ENCODE measurements at places on chromosomes 5 and 9.

DNA sequence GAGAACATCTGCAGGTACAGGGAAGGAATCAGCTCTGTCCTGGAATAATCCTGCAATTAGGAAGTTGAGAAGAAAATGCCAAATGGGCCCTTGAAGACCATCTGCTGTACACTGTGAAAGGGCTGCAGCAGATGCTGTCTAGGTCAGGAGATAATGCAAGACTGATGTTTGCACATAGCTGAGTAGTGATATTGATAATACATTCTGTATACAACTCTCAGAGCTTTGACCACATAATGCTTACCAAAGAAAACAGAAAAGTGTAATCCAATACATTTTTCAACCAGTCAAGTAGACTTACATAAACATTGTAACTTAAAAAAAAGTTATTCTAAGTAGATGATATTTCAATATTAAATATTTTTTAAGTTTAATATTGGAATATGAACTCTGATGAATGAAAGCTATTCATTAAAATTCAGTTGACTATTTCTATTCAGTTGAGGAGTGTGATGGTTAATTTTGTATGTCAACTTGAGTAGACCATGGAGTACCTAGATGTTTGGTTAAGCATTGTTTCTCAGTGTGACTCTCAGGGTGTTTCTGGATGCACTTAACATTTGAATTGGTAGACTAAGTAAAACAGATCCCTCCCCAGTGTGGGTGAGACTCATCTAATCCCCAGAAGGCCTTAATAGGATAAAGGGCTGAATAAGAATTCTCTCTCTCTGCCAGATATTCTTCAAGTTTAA lies 380.1 kb upstream of the PRR16 start:
- no peak for DNase-seq

DNA sequence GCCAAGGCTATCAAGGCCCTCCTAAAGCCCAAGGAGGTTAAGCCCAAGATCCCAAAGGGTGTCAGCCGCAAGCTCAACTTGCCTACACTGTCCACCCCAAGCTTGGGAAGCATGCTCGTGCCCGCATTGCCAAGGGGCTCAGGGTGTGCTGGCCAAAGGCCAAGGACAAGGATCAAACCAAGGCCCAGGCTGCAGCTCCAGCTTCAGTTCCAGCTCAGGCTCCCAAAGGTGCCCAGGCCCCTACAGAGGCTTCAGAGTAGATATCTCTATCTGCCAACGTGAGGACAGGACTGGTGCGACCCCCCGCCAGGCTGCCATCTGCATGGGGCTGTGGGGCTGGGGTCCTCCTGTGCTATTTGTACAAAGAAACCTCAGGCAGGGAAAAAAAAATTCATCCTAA lies 3.3 kb downstream of the HOMER1 start:
- DNase-seq: no peak

- DNase-seq: no peak
Observed at GRCh38 chr9:137163365-137163715, 6.5 kb downstream of the LRRC26 start.

DNA sequence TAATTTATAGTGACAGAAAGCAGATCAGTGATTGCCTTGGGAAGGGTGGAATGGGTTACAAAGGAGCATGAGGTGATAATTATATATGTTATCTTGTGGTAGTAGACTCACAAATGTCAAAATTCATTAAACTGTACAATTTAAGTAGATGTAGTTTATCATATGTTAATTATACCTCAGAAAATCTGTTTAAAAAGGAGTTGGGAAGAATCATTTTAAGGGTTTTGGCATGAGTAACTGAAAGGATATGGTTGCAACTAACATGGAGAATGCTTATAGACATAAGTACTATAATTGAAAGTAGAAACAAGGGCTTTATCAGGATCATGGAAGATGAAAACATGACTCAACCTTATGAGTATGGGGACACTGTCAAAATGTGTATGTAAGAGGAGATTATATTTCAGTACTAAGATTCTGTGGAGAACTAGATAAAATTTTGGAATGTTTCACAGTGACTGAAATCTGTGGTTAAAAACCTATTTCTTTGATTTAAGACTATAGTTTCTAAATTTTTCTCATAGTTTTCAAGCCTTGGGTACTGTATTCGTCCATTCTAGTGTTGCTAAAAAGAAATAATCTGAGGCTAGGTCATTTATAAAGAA lies 73.3 kb downstream of the FCHO2 start:
- DNase-seq: no peak

DNA sequence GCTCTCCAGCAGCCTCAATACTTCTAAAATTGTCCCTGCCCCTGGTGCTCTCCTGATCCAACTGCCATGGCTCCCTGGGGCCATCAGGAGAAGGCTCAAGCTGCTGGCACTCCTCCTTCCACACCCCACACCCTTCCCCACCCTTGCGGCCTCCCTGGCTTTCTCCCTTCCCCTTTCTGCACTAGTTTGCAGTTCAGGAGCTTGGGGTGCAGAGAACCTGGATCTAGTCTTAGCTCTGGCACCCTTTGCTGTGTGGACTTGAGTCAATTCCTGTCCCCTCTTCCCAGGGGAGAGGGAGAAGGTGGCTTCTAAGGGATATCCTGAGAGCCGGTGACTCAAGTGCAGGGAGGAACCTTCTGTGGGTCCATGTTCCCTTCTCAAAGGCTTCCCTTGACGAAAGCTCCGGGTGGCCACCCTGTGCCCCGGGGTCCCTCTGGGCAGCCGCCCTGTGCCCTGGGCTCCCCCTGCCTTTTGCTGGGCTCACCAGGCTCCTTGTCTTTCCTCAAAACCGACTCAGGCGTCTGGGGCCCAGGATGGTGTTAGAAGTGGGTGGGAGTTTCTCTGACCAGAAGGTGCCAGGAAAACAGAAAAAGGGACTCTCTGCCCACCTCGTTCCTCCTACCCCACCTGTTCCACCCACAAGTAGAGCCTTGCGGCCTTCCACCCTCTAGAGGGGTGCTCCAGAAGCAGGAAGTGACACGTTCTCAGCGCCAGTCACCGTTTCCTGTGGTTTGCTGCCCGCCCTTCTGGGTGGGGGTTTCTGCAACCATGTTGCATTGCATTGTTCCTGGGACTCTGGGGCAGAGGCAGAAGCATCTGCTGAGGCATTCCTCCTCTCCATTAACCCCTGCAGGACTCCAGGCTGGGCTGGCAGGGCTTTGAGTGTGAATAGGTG lies 15.0 kb downstream of the GLIPR2 start:
- peak; percentile 89 for DNase-seq
